Mammary microvascular endothelial cell (primary cell): ENCODE measurements at places on chromosomes 7 and 10. TPM values are rescaled to one million over a fixed set of nuclear protein-coding genes. Genes with fewer than 3 reads are reported as not detected.

The HECW1 gene
- total RNA-seq: not detected in 2 replicates

The PHF14 gene
- total RNA-seq: 13.0 and 15.3 TPM in 2 replicates

The FRAT2 gene
- total RNA-seq: 9.0 and 12.3 TPM in 2 replicates

The PPP1R17 gene
- total RNA-seq: not detected in 2 replicates

The SPDYE11 gene
- total RNA-seq: not detected in 2 replicates

The PAX4 gene
- not detected in 2 replicates for total RNA-seq

The LIPN gene
- not detected in 2 replicates for total RNA-seq

The SEMA3E gene
- 0.27 and 0.69 TPM in 2 replicates for total RNA-seq

The SLC39A12 gene
- total RNA-seq: not detected in 2 replicates

The TMEM270 gene
- not detected in 2 replicates for total RNA-seq

The CLDN4 gene
- 0.10 and 0.27 TPM in 2 replicates for total RNA-seq

The INSIG1 gene
- total RNA-seq: 135 and 150 TPM in 2 replicates
